ENCODE measurements at places on chromosomes 12 and 14.

- DNase-seq: no peak
These were observed 154.4 kb downstream of the GPHN start for GRCh38 chr14:66662374-66662773.

- no peak for DNase-seq
These were observed 17.4 kb downstream of the EGLN3 start for GRCh38 chr14:33933386-33933933.

DNA sequence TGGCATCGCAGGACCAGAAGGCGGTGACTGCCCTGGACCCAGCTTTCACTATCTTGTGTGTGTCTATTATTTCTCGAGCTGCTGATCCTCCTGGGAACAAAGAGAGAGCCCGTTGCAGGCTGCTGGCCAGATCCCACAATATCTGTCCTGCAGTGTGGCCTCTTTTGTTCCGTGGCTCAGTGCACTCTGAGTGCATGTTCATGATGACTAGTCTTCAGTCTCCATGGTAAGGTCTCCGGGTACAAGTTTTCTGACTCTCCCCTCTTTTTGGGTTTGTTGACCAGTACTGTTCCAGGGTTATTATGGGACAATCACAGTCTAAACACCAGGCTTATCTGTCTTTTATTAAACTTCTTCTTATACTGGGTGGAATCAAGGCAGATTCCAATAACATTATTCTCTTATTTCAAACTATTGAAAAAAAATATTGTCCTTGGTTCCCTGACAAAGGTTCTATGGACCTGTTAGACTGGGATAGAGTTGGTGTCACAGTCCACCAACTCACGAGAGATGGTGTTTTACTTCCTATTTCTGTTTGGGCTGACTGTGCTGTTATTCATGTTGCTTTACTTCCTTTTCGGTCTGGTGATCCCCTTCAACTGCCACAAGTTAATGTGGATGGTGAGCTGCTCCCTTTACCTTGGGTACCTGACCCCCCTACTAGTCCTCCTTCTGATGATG, 192.9 kb upstream of the ALG10B start:
- no peak for DNase-seq

GRCh38 chr12:109777544-109777943, 55.7 kb downstream of the TRPV4 start:
- DNase-seq: no peak

DNA sequence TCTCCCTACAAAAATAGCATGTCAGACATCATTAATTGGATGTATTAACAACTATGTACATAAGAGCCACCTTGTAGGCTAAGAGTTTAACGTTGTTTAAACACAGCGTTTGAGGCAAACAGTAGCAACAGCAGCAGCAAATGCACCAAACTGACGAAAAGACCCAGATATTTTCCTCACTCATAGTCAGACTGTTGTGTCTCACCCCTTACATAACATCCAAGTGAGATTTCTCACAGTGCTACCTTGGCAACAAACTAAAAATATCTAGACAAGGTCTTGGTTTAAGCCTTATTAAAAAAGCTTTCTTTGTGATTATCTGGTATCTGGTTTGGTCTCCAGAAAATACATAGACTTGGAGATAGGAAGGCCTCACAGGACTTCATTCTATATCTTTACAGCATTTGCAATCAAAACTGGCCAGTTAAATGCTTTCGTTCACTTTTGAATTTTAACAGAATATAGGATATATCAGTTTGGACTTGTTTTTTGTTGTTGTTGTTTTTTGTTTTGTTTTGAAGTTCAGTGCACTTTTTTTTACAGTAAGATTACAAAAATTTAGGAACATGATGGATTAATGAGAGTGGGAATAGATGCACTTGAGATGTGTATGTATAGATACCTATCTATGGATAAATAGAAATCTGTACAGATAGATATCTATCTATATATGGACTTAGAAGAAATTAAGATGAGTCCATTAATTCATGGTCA, 4.1 kb downstream of the BHLHE41 start:
- no peak for DNase-seq

DNA sequence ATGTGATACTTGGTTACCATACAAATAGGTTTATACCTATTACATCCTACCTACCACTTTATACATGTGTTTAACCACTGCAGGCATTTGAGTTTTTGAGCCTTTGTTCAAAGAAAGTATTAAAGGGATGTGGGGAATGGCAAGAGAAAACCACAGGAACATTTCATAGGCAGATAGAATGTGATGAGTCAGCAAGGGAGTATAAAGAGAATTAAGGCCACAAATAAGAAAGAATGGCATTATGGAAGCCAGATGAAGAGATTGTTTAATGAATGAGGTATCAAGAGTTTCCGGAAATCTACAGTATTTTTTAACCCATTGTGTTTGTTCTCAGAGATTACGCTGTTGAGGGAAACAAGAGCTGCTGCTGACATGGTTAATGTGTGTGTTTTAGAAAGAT, 66.9 kb downstream of the METTL25 start:
- no peak for DNase-seq

DNA sequence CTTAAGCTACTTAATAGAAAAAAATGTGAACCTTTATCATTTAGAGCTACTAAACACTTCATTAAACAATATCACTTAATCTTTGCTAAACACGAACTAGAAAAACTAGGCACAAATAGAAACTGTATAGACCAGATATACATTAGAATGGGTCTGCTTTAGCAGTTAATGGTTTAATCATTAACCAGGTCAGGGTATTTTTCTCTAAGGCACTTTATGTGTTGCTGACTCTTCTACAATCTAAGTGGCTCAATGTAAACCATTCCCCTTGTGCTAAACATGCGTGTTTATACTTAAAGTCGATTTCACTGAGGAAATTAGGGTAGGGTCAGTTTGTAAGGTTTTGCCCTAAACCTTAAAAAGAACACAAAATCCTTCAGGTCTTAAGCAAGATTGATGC, 29.7 kb downstream of the TMCC3 start:
- no peak for DNase-seq

DNA sequence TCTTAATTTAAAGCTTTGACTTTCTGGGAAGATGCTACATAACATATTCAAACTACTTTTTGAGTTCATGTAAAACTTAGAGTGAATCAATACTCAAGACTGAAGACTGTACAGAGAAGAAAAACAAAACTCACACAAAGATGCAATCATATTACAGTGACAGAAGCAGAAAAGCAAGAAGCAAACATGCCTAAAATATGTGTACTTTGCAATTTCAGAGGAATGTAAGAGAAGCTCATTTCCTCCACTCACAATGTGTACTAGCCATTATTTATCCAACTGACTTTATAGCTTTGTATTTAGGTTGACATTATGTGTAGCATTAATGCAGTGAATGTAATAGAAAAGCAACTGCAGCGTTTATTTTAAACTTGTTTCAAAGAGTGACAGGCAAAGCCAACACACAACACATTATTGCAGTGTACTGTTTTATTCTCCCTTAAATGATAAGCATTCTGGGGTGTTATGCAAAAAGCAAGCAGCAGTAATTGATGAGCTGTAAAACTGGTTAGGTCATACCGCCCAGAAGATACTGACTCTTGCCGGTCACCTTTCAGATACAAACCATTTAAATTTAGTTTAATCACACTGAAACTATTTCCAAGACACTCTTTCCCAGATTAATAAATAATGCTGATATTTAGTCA, 88.2 kb upstream of the PAWR start:
- DNase-seq: no peak

GRCh38 chr12:64064240-64064639, 157.9 kb downstream of the KICS2 start:
- no peak for DNase-seq

GRCh38 chr14:24362241-24362960, 5.6 kb upstream of the NFATC4 start:
- no peak for DNase-seq

- no peak for DNase-seq
These were observed 8.1 kb downstream of the RTL1 start for GRCh38 chr14:100895411-100895810.

GRCh38 chr14:73784181-73784987, 67.2 kb upstream of the PTGR2 start:
- DNase-seq: no peak

- no peak for DNase-seq
These were observed 68.2 kb upstream of the E2F7 start for GRCh38 chr12:77133566-77133965.

GRCh38 chr12:77160931-77161330, 95.6 kb upstream of the E2F7 start:
- DNase-seq: no peak

DNA sequence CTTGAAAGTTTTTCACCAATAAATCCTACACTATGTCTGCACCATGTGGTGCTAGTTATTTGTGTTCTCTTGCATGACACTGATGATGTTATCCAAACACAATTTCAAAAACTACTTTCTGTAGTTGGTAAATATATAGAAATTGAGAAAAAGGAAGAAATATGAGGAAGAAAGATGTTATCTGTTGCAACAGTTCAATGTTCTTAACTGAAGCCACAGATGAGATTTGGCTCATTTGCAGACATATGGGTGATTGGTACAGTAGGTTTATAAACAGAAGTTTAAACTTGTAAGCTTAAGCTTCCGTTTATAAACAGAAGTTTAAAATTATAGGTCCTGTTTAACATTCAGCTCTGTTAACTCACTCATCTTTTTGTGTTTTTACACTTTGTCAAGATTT, at the start of gene CLEC12A:
CLEC12A (plus strand) TSS at position 229 of the 400 bp plus-strand sequence. CDS start 188 bp downstream, outside the sequence.
- DNase-seq: no peak

DNA sequence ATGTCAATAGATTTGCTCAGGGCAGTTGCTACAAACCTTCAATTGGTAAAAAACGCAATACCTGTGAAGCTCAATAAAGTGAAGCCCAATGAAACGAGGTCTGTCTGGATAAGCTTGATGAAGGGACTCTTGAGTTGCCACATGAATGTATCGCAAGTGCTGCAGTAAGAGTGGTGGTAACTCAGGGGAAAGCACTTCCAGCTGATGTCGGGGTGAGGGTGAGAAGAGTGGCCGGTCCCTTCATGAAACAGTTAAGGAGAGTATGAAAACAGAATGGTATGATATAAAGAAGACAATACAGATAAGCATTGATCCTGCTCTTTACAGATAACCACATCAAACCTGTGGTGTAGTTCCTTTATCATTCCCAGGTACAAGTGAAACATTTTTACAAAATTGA, 83.4 kb upstream of the EVL start:
- no peak for DNase-seq

DNA sequence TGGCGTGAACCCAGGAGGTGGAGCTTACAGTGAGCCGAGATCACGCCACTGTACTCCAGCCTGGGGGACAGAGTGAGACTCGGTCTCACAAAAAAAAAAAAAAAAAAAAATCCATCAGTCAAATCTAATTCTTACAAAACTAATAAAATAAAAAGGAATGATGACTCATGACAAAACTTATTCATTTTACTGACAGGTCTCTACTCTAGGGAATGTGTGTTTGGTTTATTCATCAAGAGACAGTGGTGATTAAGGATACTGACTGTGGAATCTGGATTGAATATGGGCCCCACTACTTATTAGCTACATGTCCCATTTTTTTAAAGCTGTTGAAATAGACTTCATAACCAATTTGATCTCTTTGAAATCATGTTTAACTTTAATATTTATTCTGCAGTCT, 29.3 kb upstream of the GAS2L3 start:
- DNase-seq: no peak

- DNase-seq: no peak
These were observed 45.2 kb upstream of the C14orf132 start for GRCh38 chr14:95993768-95994592.
